Effector memory CD8-positive, alpha-beta T cell (primary cell): ENCODE measurements at places on chromosomes 5 and 9.
A peak's percentile ranks its signal among the peaks of the same experiment; 100 is the strongest.

DNA sequence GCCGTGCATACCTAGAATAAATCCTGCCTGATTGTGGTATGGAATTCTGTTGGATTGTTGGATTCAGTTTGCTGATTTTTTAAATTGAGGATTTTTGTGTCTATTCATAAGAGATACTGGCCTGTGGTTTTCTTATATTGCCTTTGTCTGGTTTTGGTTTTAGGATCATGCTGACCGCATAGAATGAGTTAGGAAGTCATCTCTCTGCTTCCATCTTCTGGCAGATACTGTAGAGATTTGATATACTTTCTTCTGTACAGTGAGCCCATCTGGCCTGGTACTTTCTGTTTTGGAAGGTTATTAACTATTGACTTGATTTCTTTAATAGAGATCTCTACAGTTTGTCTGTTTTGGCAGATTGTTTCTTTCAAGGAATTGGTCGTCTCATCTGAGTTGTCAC is 14.7 kb downstream of the CEP72 start:
- H3K36me3 ChIP-seq = peaks cover 16% of the 10 kb centered on the region
- H3K27me3 ChIP-seq = no peaks in the 10 kb centered on the region
- H3K4me3 ChIP-seq = no peak overlapping the region
- no peak overlapping the region for H3K27ac ChIP-seq
- H3K4me1 ChIP-seq = no peaks in the 10 kb centered on the region

DNA sequence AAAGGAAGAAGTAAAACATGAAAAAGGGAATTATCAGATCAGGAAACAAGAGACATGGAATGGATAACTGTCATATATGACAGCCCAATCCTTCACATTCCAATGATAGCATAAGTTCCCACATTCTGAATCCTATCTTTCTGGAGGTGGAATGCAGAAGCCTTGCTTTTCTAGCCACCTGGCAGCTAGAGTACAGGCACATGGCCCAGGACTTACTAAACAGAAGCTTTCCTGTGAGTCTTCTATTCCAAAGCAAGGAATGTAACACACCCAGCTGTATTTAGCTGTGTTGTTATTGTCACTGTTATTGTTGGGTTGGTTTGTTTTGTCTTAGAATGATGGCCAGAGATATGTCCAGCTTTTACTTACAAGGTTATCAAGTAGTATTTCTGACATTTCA is 780.5 kb upstream of the ZNF608 start:
- H3K27me3 ChIP-seq = no peaks in the 10 kb centered on the region
- H3K4me1 ChIP-seq = no peaks in the 10 kb centered on the region
- no peak for DNase-seq
- H3K27ac ChIP-seq = no peak overlapping the region
- H3K4me3 ChIP-seq = no peak overlapping the region
- no peaks in the 10 kb centered on the region for H3K36me3 ChIP-seq

- no peak for DNase-seq
- H3K36me3 ChIP-seq = peaks cover 5% of the 10 kb centered on the region
- no peak overlapping the region for H3K27ac ChIP-seq
- H3K4me1 ChIP-seq = no peaks in the 10 kb centered on the region
Observed at GRCh38 chr9:130199605-130200004, 27.4 kb downstream of the NCS1 start.

GRCh38 chr5:181149806-181150733 is 2.7 kb downstream of the OR2V2 start:
- DNase-seq = no peak
- H3K36me3 ChIP-seq = no peaks in the 10 kb centered on the region
- peaks cover 5% of the 10 kb centered on the region for H3K4me1 ChIP-seq
- H3K27me3 ChIP-seq = peaks cover 54% of the 10 kb centered on the region
- no peak overlapping the region for H3K4me3 ChIP-seq

- no peak for DNase-seq
- H3K36me3 ChIP-seq = no peaks in the 10 kb centered on the region
- no peak overlapping the region for H3K27ac ChIP-seq
- no peaks in the 10 kb centered on the region for H3K27me3 ChIP-seq
- H3K4me3 ChIP-seq = no peak overlapping the region
Observed at GRCh38 chr5:167147879-167148278, 1143.6 kb upstream of the WWC1 start.

GRCh38 chr5:5480481-5481111 is 58.1 kb downstream of the ICE1 start:
- no peak for DNase-seq
- H3K27me3 ChIP-seq = no peaks in the 10 kb centered on the region
- peaks cover 7% of the 10 kb centered on the region for H3K4me1 ChIP-seq

DNA sequence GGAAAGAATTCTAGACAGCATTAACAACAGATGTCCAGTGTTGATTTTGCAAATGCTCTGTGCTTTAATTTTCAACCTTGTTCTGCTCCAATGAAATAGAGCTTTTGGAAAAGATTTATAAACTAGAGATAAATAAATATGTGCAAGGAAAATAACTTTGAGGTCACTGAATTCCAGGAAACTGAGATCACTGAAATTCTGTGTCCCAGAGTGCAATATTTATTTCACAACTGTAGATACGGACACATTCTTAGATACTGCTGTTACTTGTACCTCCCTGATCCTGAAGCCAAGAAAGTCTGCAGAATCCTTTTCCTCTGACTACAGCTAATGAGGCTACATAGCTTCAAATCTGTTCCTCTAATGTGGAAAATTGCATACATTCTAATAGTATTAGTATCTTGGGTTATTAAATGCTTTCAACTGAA is 222.9 kb downstream of the DOCK8 start:
- H3K27ac ChIP-seq = peak overlapping the region; percentile 62
- no peak overlapping the region for H3K4me3 ChIP-seq
- DNase-seq = no peak
- H3K36me3 ChIP-seq = peaks cover 92% of the 10 kb centered on the region

DNA sequence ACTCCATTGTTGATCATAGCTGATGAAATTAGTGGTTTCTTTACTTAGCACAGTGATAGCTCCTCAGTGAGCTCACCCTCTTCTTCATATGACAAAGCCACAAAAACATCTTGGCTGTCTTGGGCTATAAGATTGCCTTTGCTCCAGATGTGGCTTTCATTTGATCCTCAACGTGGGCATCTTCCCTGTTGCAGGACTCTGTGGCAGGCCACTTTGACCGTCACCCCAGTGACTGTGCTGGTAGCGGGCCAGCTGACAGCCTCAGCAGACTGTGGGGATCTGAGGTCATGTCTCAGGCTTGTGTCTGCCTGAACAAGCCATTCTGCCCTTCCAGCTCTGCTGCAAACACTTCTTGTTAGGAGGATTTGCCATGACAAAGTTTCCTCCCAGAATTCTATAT is 422.2 kb downstream of the NR2F1-AS1 start:
- H3K36me3 ChIP-seq = no peaks in the 10 kb centered on the region
- no peak overlapping the region for H3K4me3 ChIP-seq
- no peaks in the 10 kb centered on the region for H3K27me3 ChIP-seq

- no peaks in the 10 kb centered on the region for H3K36me3 ChIP-seq
- no peaks in the 10 kb centered on the region for H3K4me1 ChIP-seq
- no peak overlapping the region for H3K4me3 ChIP-seq
- no peak for DNase-seq
- no peaks in the 10 kb centered on the region for H3K27me3 ChIP-seq
Observed at GRCh38 chr9:9718691-9719090, 894.1 kb downstream of the PTPRD start.

- H3K4me3 ChIP-seq = no peak overlapping the region
- no peak overlapping the region for H3K27ac ChIP-seq
- H3K4me1 ChIP-seq = no peaks in the 10 kb centered on the region
- H3K27me3 ChIP-seq = no peaks in the 10 kb centered on the region
- no peak for DNase-seq
Observed at GRCh38 chr9:76200315-76200714, 193.9 kb downstream of the RFK start.

DNA sequence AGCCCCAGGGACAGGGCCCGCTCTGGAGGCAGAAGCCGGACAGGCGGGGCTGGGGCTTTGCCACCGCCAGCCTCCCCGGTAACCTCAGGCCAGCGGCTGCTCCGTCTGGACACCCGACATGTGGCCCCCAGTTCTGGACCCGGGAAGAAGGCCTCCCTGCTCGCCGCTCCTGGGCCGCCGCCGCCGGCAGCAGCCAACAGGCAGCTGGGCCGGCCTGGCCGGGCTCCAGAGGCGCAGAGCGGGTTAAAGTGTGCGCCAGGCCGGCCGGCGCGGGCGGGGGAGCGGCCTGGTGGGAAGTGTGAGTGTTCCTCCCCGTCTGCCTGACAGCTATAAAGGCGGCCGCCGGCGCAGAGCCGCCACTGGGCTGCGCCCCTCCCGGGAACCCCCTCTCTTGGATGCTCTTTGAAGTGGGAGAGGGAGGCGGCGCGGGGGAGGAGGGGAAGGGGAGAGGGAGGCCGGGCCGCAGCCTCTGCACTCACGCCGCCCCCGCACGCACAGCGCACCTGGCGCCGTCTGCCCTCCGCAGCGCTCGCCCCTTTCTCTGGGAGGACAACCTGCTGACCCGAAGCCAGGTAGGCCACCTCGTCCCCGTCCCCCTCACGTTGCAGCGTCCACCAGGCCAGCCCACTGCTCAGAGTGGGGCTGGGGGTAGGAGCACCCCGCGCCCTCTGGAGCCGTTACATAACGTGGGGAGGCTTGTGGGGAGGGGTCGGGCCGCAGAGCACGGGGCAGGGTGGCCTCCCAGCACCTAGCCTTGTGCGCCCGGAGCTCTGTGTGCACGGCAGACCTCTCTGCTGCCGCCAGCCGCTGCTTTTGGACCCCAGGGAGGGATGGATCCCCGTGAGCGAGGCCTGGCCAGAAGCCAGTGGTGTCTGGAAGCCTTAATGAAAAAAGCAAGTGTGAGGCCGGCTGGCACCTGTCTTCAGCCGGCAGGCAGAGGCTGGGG is at the start of gene ADAMTSL2:
Gene ADAMTSL2, plus strand, starts transcription at position 359 of the 946 bp plus-strand sequence. CDS start 2,009 bp downstream, outside the sequence.
- H3K27me3 ChIP-seq = peaks cover 41% of the 10 kb centered on the region
- no peak within 1 kb of the TSS for H3K27ac ChIP-seq
- no peak within 1 kb of the TSS for H3K4me3 ChIP-seq
- DNase-seq = no peak
- H3K4me1 ChIP-seq = peaks cover 5% of the 10 kb centered on the region

DNA sequence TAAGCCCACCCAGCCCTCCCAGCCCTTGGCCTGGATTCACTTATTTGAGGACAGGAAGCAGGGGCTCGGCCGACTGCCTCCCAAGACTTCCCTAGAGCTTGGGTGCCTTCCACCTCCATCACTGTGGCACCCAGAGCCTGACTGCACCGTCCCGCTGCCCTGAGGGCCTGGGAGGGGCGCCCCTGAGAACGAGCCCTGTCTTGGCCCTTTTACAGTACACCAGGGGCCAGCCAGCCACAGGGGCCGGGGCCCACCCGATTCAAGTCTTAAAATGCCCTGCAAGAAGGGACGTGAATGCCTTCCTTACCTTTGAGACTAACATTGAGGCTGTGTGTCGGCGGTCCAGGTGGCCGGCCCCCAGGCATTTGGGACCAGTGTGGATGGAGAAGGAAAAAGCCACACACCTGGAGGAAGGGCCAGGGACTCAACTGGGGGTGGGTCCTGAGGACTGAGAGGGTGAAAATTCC is 16.8 kb downstream of the FAM78A start:
- no peak overlapping the region for H3K4me3 ChIP-seq
- no peak for DNase-seq
- H3K36me3 ChIP-seq = peaks cover 89% of the 10 kb centered on the region

GRCh38 chr5:178223196-178223773 is 9.3 kb downstream of the PHYKPL start:
- H3K27me3 ChIP-seq = no peaks in the 10 kb centered on the region
- peaks cover 54% of the 10 kb centered on the region for H3K36me3 ChIP-seq
- no peak for DNase-seq
- H3K27ac ChIP-seq = peak overlapping the region; percentile 56

- no peak overlapping the region for H3K27ac ChIP-seq
- DNase-seq = no peak
- H3K4me3 ChIP-seq = no peak overlapping the region
- peaks cover 9% of the 10 kb centered on the region for H3K27me3 ChIP-seq
- no peaks in the 10 kb centered on the region for H3K36me3 ChIP-seq
Observed at GRCh38 chr5:168674893-168675482, 95.8 kb upstream of the PANK3 start.

- peaks cover 12% of the 10 kb centered on the region for H3K27me3 ChIP-seq
- no peak overlapping the region for H3K27ac ChIP-seq
- no peaks in the 10 kb centered on the region for H3K4me1 ChIP-seq
- H3K36me3 ChIP-seq = no peaks in the 10 kb centered on the region
- no peak for DNase-seq
- no peak overlapping the region for H3K4me3 ChIP-seq
Observed at GRCh38 chr5:172616730-172617129, 24.3 kb upstream of the NEURL1B start.

DNA sequence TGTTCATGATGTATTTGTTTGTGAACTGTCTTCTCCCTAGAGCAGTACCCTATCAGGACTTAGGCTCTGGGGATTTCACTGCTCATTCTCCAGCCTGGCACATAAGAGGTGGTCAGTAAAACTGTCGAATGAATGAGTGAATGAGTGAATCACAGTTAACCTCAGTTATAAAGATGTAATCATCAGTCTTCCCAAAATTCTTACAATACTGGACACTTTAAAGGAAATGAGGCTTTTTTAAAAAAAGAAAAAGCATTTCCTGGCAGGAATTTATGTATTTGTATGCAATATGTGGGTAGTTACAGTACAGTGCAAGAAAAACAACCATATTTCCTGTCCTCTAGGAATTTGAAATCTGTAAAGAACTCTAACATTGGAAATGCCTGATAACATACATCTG is 59.6 kb downstream of the RAI14 start:
- H3K27ac ChIP-seq = no peak overlapping the region
- H3K4me3 ChIP-seq = no peak overlapping the region
- no peak for DNase-seq
- H3K27me3 ChIP-seq = peaks cover 4% of the 10 kb centered on the region

GRCh38 chr5:106097340-106097739 is 1573.4 kb downstream of the EFNA5 start:
- H3K4me1 ChIP-seq = no peaks in the 10 kb centered on the region
- H3K27me3 ChIP-seq = no peaks in the 10 kb centered on the region
- no peaks in the 10 kb centered on the region for H3K36me3 ChIP-seq
- H3K4me3 ChIP-seq = no peak overlapping the region
- no peak overlapping the region for H3K27ac ChIP-seq
- DNase-seq = no peak

DNA sequence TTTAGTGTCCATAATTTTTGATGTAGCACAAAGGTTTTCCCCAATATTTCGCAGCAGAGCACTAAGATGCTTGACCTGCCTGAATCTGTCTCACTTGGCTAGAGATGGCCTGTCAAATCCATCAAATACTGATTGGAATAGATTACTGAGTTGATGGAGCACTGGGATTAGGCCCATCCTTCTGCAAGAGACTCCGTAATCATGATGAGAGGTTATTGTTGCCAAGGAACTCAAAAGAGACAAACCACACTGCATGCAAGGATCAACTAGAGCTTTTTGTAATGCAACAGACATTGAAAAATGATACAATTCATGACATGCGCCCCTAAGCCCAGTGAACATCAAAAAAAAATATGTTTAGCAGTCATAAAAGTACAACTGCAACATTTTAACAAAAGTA is 585.3 kb upstream of the GRAMD2B start:
- no peak for DNase-seq
- no peaks in the 10 kb centered on the region for H3K36me3 ChIP-seq
- no peak overlapping the region for H3K4me3 ChIP-seq
- H3K4me1 ChIP-seq = no peaks in the 10 kb centered on the region
- H3K27me3 ChIP-seq = no peaks in the 10 kb centered on the region

DNA sequence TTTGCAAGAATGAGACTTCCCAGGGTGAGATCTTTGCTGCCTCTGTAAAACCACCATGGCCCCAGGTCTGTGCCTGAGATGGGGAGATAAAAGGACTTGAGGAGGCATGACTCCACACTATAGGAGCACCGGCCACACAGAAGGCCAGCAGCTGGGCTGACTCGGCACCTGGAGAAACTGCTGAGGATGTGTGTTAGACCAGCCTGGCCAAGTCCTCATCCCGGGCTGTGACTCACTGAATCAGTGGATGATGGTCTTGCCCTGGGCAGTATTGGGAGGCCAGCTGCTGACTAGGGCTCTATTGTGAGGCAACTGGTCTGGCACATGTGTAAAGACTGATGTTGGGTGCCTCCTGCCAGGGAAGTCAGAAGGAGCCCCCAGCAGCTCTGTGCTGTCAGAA is 286.2 kb downstream of the ACTL7B start:
- no peaks in the 10 kb centered on the region for H3K36me3 ChIP-seq
- no peak for DNase-seq
- H3K4me3 ChIP-seq = no peak overlapping the region
- H3K4me1 ChIP-seq = no peaks in the 10 kb centered on the region
